ENCODE measurements at places on chromosomes 7 and 10. TPM values are rescaled to one million over a fixed set of nuclear protein-coding genes. Genes with fewer than 3 reads are reported as not detected.

DNA sequence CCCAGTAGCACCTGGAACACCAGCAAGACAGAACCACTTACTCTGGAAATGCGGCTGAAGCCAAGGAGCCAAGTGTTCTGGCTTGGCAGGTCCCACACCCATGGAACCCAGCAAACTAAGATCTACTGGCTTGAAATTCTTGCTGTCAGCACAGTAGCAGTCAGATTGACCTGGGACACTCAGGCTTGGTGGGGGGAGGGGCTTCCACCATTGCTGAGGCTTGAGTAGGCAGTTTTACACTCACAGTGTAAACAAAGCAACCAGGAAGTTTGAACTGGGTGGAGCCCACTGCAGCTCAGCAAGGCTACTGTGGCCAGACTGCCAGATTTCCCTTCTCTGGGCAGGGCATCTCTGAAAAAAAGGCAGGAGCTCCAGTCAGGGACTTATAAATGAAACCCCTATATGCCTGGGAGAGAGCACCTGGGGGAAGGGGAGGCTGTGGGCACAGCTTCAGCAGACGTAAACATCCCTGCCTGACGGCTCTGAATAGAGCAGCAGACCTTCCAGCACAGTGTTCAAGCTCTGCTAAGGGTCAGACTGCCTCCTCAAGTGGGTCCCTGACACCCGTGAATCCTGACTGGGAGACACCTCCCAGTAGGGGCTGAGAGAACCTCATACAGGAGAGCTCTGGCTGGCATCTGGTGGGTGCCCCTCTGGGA, 121.2 kb downstream of the MTERF1 start:
- no peak overlapping the region for H3K27ac ChIP-seq
- H3K27me3 ChIP-seq, result no peaks in the 10 kb centered on the region
- H3K4me1 ChIP-seq, result peaks cover 8% of the 10 kb centered on the region
- no peak overlapping the region for H3K4me3 ChIP-seq
- no peaks in the 10 kb centered on the region for H3K36me3 ChIP-seq

DNA sequence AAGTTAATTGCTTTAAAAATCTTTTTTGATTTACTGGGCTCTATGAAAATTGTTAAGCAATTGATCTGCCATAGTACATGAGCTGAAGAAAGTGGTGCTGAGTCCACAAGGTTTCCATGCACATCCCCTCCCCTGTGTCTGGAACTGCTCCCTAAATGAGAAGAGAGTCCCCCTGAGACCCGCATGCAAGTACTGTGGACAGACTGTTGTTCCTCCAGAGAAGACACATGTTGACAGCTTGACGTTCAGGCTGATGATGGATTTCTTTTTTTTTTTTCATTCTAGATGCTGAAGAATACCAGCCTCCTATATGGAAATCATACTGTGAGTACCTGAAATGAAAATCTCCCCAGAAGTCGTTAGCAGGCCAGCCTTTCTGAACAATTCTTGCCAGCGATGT, 159.8 kb downstream of the CHN2 start:
- H3K4me1 ChIP-seq, result no peaks in the 10 kb centered on the region
- no peaks in the 10 kb centered on the region for H3K36me3 ChIP-seq
- no peaks in the 10 kb centered on the region for H3K27me3 ChIP-seq
- H3K27ac ChIP-seq, result no peak overlapping the region

DNA sequence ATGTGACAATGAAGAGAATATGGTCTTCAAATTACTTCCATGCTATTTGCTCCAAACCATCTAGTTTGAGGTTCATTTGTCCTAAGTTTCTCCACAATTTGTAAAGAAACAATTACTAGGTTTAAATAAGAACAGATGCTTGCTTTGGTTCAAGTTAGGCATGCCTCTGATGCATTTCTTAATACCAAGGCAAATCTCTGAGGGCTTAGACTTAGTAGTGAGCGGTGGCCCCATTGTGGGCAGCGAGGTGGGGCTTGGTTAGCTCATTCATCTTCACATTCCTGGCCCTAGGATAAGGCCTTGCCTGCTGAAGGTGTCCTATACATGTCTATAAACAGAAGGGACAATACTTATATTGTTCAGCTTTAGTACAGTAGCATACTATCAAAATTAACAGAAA, 52.4 kb upstream of the RHEB start:
- no peaks in the 10 kb centered on the region for H3K36me3 ChIP-seq
- H3K27me3 ChIP-seq, result no peaks in the 10 kb centered on the region
- no peak for DNase-seq
- no peak overlapping the region for H3K27ac ChIP-seq
- no peak overlapping the region for H3K4me3 ChIP-seq

- no peak for DNase-seq
- H3K27ac ChIP-seq, result no peak overlapping the region
- no peak overlapping the region for H3K4me3 ChIP-seq
- no peaks in the 10 kb centered on the region for H3K27me3 ChIP-seq
- no peaks in the 10 kb centered on the region for H3K36me3 ChIP-seq
Measured at GRCh38 chr10:4266416-4267085, 481.5 kb upstream of the KLF6 start.

DNA sequence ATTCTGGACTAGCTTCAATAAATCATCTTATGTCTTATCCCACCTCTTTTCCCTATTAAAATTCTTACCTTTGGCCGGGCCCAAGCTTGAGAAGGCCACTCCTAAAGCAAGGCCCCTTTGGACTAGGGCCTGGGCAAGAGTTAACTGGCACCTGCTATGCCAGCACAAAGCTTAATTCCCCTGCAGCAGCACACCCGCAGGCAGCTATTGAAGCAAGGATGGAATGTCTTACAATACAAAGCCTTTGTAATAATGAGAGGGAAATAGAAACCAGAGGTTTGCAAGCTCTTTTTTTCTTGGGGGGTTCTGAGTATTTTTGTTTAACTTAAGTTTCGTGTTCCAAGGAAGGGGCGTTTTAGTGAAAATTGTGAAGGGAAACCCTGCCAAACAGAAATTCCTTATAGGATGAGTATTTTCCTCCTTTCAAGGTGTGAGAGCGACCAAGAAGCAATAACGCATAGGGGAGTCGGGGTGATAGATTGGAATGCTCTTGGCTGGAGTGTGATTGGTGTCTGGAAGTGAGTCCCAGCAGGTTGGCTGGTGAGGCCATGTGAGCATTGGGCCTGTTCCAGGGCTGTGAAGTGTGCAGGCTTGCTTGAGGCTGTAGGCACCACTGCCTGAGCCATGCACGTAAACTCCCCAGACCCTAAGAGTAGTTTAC, 148.5 kb downstream of the KIAA1217 start:
- no peak overlapping the region for H3K27ac ChIP-seq
- DNase-seq, result no peak
- peaks cover 17% of the 10 kb centered on the region for H3K27me3 ChIP-seq
- H3K4me1 ChIP-seq, result no peaks in the 10 kb centered on the region

GRCh38 chr10:110918269-110918642, 724 bp downstream of the BBIP1 start:
- H3K4me3 ChIP-seq, result peak overlapping the region; percentile 77
- peak; percentile 93 for DNase-seq
- no peaks in the 10 kb centered on the region for H3K27me3 ChIP-seq
- no peaks in the 10 kb centered on the region for H3K36me3 ChIP-seq
- H3K27ac ChIP-seq, result peak overlapping the region; percentile 83

- H3K4me3 ChIP-seq, result no peak overlapping the region
- no peak overlapping the region for H3K27ac ChIP-seq
- no peaks in the 10 kb centered on the region for H3K27me3 ChIP-seq
- H3K4me1 ChIP-seq, result no peaks in the 10 kb centered on the region
- no peak for DNase-seq
Measured at GRCh38 chr10:97390091-97390490, 11.0 kb downstream of the RRP12 start.

The HOXA11 gene
- total RNA-seq, result 6.8 TPM

The ARF5 gene
- total RNA-seq, result 204 TPM

The SLC16A12 gene
- total RNA-seq, result not detected

The PILRA gene
- total RNA-seq, result 1.8 TPM

The PLEKHA1 gene
- total RNA-seq, result 30.6 TPM

The FGF8 gene
- 2.7 TPM for total RNA-seq

The UCN3 gene
- total RNA-seq, result not detected

The LIPJ gene
- not detected for total RNA-seq

All from HCT116 (cell line).